PC-3 (cell line): ENCODE measurements at places on chromosomes 1 and 21. TPM values are rescaled to one million over a fixed set of nuclear protein-coding genes. Genes with fewer than 3 reads are reported as not detected.

- H3K4me3 ChIP-seq, result no peak overlapping the region
- no peak for DNase-seq
- no peaks in the 10 kb centered on the region for H3K36me3 ChIP-seq
- H3K27me3 ChIP-seq, result no peaks in the 10 kb centered on the region
Measured at GRCh38 chr1:228163007-228163753, 2.4 kb upstream of the IBA57 start.

GRCh38 chr1:24688621-24689195, 45.6 kb downstream of the SRRM1 start:
- H3K36me3 ChIP-seq, result no peaks in the 10 kb centered on the region
- no peak overlapping the region for H3K27ac ChIP-seq
- no peaks in the 10 kb centered on the region for H3K27me3 ChIP-seq
- H3K4me3 ChIP-seq, result no peak overlapping the region
- H3K4me1 ChIP-seq, result peaks cover 5% of the 10 kb centered on the region

- no peaks in the 10 kb centered on the region for H3K27me3 ChIP-seq
- DNase-seq, result peak; percentile 47
- H3K4me1 ChIP-seq, result peaks cover 18% of the 10 kb centered on the region
Measured at GRCh38 chr1:101004061-101004460, 21.5 kb downstream of the DPH5 start.

GRCh38 chr1:149916193-149916897, 1.3 kb downstream of the SV2A start:
- no peak overlapping the region for H3K27ac ChIP-seq
- no peaks in the 10 kb centered on the region for H3K36me3 ChIP-seq
- H3K27me3 ChIP-seq, result no peaks in the 10 kb centered on the region
- no peak overlapping the region for H3K4me3 ChIP-seq
- H3K4me1 ChIP-seq, result no peaks in the 10 kb centered on the region

- no peaks in the 10 kb centered on the region for H3K27me3 ChIP-seq
- no peak overlapping the region for H3K27ac ChIP-seq
- DNase-seq, result no peak
Measured at GRCh38 chr1:233606813-233607212, 7.1 kb upstream of the KCNK1 start.

GRCh38 chr1:226305184-226305583, 3.8 kb downstream of the LIN9 start:
- H3K4me1 ChIP-seq, result peaks cover 15% of the 10 kb centered on the region
- H3K27ac ChIP-seq, result no peak overlapping the region
- H3K27me3 ChIP-seq, result no peaks in the 10 kb centered on the region

DNA sequence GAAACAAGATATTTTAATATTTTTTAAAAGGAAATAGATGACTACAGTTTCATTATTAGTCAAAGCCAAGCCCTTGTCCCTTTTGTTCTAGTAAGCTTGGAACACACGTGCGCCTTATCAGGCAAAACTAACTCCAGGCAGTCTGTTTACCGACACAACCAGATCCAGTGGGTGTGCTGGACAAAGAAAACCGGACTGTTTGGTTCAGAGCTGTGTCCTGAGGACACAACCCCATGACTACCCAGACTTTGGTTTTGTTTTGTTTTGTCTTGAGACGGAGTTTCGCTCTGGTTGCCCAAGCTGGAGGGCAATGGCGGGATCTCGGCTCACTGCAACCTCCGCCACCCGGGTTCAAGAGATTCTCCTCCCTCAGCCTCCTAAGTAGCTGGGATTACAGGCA, 13.9 kb upstream of the RHOU start:
- H3K4me1 ChIP-seq, result no peaks in the 10 kb centered on the region
- H3K36me3 ChIP-seq, result no peaks in the 10 kb centered on the region
- H3K4me3 ChIP-seq, result no peak overlapping the region
- peak; percentile 52 for DNase-seq
- H3K27ac ChIP-seq, result no peak overlapping the region
- H3K27me3 ChIP-seq, result 0 out of 2 replicates have a peak, but pooled peaks cover 4% of the 10 kb centered on the region

DNA sequence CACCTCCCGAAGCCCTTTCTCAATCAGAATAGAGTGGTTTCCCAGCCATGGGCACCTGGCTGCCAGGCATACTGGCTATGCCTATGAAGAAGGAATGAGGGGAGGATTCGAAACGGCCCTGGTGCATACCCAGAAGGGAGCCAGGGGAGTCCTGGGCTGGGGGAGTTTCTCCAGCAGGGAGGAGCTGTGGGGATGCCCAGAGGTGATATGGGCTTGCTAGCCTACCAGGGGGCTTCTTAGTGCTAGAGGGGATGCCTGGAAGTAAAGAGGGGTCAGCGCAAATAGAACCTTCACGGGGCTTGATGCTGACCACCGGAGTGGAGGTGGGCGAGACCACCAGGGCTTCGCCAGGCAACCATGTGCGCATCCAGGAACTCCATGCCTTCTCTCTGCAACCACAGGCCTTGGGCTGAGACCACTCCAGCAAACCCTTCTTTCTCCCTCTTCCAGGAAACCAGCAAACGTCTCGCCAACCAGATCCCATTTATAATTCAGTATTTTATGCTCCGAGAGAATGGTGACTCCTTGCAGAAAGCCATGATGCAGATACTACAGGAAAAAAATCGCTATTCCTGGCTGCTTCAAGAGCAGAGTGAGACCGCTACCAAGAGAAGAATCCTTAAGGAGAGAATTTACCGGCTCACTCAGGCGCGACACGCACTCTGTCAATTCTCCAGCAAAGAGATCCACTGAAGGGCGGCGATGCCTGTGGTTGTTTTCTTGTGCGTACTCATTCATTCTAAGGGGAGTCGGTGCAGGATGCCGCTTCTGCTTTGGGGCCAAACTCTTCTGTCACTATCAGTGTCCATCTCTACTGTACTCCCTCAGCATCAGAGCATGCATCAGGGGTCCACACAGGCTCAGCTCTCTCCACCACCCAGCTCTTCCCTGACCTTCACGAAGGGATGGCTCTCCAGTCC, 18.2 kb upstream of the MX1 start:
- H3K36me3 ChIP-seq, result no peaks in the 10 kb centered on the region
- DNase-seq, result no peak
- H3K4me3 ChIP-seq, result no peak overlapping the region
- no peaks in the 10 kb centered on the region for H3K27me3 ChIP-seq
- no peak overlapping the region for H3K27ac ChIP-seq

The LRRC71 gene
- 0.11 TPM in 1 of 2 replicates, not detected in the other for total RNA-seq

The ZP4 gene
- not detected in 2 replicates for total RNA-seq
